Stimulated activated CD8-positive, alpha-beta memory T cell treated with anti-CD3 and anti-CD28 coated beads, Interleukin-2, amount 100 ng/mL, for 1 hour (primary cell): ENCODE measurements at places on chromosomes 1 and 21.

DNA sequence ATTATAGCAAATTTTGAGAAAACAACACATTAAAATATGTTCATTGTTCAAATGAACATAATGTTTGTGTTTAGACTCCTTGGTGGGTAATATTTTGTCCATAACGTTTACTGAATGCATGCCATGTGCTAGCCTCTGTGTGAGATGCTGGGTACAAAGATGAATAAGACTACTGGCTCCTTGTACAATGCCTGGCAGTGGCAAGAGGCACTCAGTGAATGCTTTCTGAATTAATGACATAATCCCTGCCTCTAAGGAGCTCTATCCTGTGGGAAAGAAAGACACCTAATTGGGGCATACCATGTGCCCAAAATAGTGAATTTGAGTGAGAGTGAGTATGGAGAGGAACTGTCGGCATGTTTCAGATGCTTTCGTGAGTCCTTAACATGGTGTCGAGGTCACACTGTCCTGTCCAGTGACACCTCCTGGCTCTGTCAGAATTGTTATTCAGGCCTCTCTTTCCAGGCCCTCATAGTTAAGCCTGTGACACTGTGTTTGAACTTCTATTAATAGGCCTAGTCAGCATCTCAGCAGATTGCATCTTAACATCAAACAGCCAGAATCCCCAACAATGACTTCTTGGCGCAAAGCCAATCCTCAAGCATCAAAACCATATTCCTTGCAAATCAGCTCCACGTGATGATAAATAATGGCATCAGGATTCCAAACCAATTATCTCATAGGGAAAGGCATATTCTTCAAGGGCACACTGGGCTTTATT is 32.8 kb upstream of the S1PR1 start:
- no peak for DNase-seq

- DNase-seq = no peak
Observed at GRCh38 chr1:93681989-93682412, 364 bp upstream of the BCAR3 start.

GRCh38 chr1:111515291-111516004 is 12.0 kb upstream of the ADORA3 start:
- DNase-seq = no peak

DNA sequence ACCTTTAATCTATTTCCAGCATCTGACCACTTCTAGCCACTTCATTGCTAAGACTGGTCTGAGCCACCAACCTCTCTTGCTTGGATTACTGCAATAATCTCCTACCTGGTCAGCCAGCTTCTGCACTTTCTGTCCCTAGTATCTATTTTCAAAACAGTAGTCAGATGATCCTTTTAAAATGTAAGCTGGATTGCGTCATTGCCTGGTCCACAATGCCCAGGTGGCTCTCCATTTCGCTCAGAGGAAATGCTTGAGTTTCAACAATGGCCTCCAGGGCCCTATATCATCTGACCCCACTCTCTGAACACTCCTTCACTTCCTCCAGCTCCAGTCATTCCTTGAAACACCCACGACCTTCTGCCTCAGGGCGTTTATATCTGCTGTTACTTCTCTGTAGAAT is 2.3 kb downstream of the FYB2 start:
- no peak for DNase-seq
